ENCODE measurements at places on chromosomes 12 and 14. TPM values are rescaled to one million over a fixed set of nuclear protein-coding genes. Genes with fewer than 3 reads are reported as not detected.

DNA sequence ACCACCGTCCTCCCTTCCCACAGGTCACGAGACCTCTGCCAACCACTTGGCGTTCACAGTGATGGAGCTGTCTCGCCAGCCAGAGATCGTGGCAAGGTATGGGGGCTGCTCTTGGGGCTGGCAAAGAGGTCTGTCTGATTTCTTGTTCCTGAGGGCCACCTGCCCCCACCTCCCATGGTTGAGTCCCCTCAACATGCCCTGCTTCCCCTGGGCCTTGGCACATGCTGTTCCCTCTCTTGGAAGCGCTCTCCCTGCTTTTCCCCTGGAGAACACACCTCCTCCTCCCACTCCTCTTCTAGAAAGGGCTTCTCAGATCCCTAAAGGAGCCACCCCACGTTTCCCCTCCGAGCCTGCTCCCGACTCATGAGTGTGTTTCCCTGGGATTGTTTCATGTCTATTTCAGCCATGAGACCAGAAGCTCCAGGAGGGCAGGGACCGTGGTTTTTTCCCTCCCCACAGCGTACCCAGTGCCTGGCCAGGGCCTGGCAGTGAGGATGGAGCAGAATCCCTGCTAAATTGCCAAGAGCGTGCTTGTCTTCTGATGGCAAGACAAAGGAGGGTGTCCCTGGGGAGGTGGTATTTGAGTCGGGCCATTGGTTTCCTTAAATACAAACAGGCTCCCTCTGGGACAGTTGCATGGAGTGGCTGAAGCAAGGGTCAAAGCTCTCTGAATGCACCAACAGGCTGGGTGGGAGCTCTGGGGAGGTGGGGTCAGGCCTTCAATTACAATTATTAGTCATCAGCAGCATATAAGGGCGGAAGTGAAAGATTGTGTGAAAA, 34.1 kb downstream of the CYP46A1 start:
- no peak for DNase-seq

DNA sequence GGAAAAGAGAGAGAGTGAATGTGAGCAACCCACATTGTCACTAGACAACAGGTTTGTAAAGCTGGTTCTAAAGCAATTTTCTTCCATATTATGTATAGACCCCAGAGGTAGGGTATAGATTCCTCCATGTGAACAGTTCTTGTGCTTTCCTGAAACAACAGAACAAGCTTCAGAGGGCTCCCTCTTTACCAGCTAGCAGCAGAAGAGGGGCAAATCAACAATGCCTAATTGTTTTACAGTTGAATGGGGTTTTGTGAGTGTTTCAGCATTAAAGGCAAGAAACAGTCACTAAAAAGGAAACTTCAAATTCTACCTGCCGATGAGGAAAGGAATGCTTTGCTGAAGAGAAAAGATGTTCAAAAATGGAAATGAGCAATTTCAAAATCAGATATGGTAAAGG, 341.2 kb upstream of the KITLG start:
- DNase-seq = no peak

DNA sequence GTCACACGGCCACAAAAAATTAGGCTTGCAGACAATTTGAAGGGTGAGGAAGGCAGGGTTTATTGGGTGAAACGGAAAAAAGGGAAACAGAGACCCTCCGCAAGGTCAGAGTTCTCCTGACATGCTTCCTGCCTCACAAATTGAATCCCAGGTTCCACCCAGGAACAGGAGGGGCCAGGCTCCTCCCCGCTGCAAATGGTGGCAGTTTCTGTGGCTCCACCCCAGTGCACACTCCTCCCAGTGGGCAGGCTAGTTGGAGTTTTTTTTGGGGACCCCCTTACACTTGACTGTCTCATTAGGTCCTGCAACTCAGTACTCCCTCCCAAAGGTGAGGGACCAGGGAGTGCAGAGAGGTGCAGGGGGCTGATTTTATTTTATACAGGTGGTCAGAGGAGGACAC, 39.4 kb upstream of the PPP1CC start:
- no peak for DNase-seq

Gene FOXM1
- 88.6 TPM for total RNA-seq

DNA sequence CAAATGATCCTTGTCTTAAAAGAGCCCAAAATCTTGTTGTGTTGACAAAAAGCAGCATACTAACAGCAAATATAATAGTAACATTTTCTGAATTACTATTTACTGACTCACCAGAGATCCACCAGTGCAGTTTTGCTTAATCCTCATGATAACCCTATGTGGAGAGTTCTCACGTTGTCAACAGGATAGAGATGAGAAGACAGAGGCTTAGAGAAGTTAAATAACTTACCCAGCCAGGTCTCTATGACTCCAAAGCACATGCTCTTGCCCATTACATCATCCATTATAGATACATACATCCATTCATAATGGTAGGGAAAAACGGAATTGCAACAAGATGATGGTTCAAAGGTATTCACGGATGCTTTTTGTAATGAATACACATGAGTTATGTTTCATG, 111.9 kb downstream of the PAX9 start:
- peak; percentile 66 for DNase-seq

GRCh38 chr14:80202888-80203562, 8.3 kb downstream of the DIO2 start:
- DNase-seq = peak; percentile 27

Gene RESF1
- 9.4 TPM for total RNA-seq

Gene GPR68
- total RNA-seq = 1.5 TPM

DNA sequence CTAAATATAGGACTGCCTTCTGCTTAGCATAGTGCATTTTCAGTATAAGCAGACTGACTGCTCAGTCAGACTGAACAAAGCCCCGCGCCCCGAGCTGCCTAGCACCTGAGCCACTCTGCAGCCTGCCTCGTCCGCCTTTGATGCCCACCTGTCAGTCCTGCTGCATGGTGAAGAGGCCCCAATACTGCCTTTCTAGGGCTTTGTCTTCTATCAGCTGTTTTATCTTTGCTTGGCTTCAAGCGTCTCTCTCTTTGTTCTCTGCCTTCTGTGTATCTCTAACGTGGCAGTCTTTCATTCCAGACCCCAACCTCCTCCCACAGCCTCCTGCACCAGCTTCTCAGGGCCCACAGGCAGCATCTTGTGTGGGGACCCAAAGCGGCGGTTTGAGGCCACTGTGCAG, 1001.0 kb downstream of the VRK1 start:
- no peak for DNase-seq

Gene NINJ2
- not detected for total RNA-seq

GRCh38 chr12:98172304-98172703, 343.1 kb upstream of the TMPO start:
- no peak for DNase-seq

GRCh38 chr12:114186241-114187002, 219.5 kb downstream of the TBX5 start:
- DNase-seq = no peak

- DNase-seq = peak; percentile 83
Observed at GRCh38 chr12:1583421-1584078, 10.8 kb downstream of the FBXL14 start.

Gene AKAP5
- 0.58 TPM for total RNA-seq

- no peak for DNase-seq
Observed at GRCh38 chr14:60204843-60205774, 39.9 kb upstream of the DHRS7 start.

Gene SLIRP
- total RNA-seq = 904 TPM

DNA sequence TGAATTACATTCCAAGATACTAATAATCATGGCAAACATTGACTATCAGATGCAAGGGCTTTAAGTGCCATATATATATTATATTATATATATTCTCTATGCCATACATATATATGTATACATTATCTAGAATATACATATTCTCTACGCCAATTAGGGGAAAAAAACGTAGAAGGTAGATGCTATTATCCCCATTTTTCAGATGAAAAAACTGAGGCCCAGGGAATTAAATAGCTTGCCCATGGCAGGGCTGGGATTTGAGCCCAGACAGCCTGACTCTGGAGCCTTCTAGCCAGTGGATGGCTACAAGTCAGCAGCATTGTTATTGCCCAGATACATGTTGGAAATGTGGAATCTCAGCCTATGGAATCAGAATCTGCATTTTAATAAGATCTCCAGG, 116.0 kb upstream of the BTG1 start:
- DNase-seq = no peak

- DNase-seq = no peak
Observed at GRCh38 chr14:79949906-79950305, 261.4 kb downstream of the DIO2 start.

DNA sequence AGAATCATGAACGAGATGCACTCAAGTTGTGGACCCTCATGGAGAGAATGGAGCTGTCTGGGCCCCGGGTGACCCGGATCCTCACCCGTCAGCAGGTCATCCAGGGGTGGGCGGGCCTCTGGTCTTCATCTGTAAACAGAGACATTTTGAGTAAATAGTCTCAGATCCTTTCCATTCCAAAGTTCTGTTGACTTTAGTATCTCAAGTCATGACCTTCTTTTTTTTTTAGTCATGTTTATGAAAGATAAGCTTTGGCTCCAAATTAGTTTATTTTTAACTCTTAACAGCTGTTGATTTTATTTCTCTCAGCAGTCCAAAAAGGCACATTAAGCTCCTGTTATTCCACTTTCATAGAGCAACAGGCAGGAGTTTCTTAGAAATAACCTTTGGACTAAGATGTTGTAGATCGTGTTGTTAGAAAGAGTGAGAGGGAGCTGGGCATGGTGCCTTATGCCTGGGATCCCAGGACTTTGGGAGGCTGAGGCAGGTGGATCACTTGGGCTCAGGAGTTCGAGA, 48.9 kb upstream of the AMN start:
- no peak for DNase-seq

GRCh38 chr14:52131640-52132320, 62.9 kb upstream of the NID2 start:
- DNase-seq = peak; percentile 95
